Inflammatory macrophage treated with lipopolysaccharide for 4 hours (primary cell): ENCODE measurements at places on chromosomes 6 and 20.

DNA sequence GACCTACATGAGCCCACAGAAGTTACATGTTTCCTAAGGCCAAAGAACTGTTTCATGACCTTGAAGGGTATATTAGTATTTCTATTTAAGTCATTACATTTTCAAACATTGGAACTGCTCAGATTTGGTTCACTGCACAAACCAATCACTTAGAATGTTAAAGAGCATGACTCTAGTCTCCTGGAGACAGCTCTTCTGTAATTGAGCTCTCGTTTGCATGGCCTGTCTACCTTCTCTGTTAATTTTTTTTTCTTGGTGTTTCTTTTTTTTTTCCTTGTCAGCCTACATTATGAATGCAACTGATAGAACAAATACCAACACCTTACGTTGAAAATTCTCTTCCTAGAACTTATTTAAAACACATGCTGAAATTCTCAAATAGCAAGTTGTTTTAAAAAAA is 860.2 kb upstream of the MAP3K7 start:
- DNase-seq, result no peak

GRCh38 chr6:41167173-41167963 is 4.5 kb upstream of the TREM2 start:
- DNase-seq, result no peak

- DNase-seq, result no peak
These were observed 54.5 kb upstream of the RREB1 start for GRCh38 chr6:7053125-7053774.

DNA sequence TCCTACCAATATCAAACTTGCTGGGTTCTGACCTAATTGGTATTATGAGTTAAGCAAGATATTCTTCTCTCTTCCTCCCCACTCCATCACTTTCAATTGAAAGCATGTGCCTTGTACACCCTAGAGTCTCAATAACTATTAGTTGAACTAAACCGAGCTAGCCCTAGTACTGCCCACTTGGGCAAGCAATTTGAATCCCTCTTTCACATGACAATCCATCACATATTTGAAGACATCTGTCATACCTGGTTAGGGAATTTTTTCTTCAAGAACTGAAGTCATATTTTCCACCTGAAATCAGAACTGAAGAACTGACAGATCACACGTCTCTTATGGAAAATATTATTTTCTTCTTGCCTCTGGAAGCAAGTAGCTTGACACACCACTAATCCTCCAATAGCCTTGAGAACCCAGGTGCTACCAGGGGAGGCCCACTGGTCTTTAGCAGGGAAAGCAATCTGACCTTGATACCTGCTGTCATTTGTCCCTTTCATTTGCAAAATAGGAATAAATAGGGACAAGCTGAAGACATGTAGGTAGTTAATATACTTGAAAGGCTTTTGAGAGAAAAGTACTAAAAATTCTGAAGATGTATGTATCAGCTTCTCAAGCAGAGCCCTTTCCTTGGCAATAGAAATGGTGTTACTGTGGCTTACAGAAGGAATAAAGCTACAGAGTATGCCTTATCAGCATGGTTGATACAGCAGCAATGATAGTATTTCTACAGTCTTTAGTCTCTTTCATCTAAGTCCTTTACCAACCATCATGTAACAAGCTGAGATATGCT is 71.4 kb downstream of the GJA10 start:
- DNase-seq, result no peak

DNA sequence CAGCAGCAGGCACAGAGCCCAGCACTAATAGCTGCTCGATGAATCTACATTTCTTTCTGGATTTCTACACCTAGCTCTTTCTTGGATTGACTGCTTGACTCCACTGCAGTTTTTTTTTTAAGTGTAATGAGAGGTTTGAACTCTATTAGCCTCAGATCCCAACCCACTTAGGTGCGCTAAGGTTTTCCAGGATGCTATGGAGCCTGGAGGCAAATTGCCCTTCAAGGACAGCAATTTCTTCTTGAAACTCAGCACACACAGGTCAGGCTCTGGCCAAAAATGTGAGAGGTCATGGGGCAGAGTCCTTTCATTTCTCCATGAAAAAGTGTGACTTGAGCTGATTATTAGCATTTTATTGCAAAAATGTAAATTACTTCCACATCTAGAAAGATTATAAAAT is 52.3 kb upstream of the TIAM2 start:
- DNase-seq, result no peak

DNA sequence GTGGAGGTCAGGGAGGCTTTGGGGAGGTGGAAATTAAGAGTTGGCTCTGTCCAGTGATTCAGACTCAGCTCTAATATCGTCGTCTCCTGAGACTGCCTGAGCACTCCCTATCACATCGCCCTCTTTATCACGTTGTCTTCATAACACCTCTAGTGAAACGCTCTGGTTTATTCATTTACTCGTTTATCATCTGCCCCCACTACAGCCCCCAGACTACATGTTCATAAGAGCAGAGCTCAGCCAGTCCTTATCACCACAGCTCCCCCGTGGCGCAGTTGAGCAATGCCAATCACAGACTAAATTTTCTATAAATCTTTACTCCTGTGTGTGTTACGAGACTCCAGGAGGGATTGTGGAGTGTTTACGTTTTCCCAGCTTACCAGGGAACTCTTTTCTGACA is 316.2 kb downstream of the ADGRB3 start:
- no peak for DNase-seq

DNA sequence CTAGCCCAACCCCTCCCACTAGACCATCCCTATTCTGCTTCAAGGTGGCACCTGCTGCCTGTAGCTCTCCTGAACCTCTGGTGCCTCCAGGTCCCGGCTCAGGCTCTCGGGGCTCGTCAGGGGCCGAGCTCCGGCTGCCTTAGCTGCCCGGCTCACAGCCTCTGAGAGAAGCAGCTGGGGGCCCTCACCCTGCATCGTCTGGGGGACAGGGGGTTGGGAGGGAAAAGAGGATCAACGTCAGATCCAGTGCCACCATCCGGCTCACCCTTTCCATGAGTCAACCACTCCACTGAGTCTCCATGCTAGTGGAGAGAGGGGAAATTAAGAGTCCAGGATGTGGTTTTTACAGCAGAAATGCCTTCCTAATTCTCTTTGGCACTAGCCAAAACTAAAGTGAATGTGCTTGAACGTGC is 13.0 kb downstream of the BAG6 start:
- no peak for DNase-seq

GRCh38 chr6:17971128-17972073 is 16.0 kb downstream of the KIF13A start:
- no peak for DNase-seq

DNA sequence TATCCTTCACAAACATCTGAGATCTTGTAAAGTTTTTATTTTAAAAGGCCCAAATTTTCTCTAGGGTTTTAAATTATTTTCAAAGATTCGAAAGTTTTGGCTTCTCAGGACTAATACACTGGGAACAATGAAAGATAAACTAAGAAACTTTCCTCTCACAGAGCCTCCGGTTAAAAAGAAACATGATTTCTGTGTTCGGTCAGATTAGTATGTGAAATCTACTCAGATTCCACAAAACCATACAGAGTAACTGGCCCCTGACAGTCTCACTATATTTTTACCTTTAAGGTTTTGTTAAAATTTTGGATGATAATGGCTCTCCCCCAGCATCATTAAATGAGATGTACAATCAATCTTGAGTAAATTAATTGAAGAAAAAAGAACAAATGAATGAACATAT is 471.0 kb downstream of the COL12A1 start:
- DNase-seq, result no peak

- DNase-seq, result no peak
These were observed 164.6 kb upstream of the FAM83B start for GRCh38 chr6:54681987-54682386.

- DNase-seq, result peak; percentile 4
These were observed 36.3 kb downstream of the FAM50B start for GRCh38 chr6:3885262-3886036.

DNA sequence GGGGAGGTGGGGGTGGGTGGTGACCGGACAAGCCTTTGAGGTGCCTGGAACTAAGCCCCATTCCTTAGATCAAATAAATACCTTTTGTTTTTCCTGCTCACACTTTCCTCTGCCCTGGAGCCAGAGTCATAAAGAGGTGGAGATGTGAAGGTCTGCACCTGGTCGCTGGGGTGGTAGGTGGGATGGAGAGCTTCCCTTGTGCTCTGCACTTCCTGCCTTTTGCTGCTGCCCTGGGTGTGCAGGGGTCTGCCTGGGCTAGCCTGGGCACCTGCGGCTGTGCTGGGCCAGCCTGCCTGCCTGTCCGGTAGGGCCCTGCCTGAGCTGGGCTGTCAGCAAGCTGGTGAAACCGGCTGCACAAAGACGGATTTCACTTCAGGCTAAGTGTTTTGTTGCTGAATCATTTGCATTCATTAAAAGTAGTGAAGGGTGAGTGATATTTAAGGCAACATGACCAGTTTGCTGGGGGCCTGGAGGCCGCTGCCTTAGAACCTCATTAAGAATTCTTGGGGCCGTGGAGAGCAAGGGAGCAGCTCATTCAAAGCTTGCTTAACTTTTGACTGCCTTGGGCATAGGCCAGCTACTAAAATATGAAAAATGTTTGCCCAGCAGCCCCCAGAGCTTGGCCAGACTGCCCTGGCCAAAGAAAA is 20.5 kb downstream of the PTK7 start:
- DNase-seq, result no peak

GRCh38 chr6:127554435-127555006 is 22.5 kb upstream of the C6orf58 start:
- peak; percentile 13 for DNase-seq

- DNase-seq, result no peak
These were observed 611.9 kb upstream of the MAP3K7 start for GRCh38 chr6:91198588-91199255.

- DNase-seq, result no peak
These were observed 113.3 kb upstream of the EEF1E1 start for GRCh38 chr6:8215631-8216030.

GRCh38 chr6:27130668-27131428 is 116.7 kb upstream of the PRSS16 start:
- DNase-seq, result no peak

DNA sequence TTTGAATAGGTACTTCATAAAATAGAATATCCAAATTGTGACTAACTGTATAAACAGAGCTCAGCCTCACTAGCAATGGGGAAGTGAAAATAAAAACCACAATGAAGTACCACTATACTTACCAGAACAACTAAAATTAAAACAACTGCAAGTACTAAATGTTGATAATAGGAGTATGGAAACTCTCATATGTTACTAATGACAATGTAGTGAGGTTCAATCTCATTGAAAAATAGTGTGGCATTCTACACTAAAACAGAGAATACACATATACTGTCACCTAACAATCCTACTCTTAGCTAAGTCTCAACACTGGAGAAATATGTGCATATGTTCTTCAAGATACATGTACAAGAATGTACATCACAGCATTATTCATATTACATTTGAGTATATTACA is 132.0 kb upstream of the CARMIL1 start:
- DNase-seq, result peak; percentile 49

GRCh38 chr20:9280666-9281065 is 211.8 kb downstream of the PLCB4 start:
- no peak for DNase-seq

GRCh38 chr20:38393259-38393658 is 41.9 kb downstream of the SNHG17 start:
- DNase-seq, result no peak

GRCh38 chr20:47198254-47198671 is 158.2 kb downstream of the ZMYND8 start:
- peak; percentile 1 for DNase-seq

DNA sequence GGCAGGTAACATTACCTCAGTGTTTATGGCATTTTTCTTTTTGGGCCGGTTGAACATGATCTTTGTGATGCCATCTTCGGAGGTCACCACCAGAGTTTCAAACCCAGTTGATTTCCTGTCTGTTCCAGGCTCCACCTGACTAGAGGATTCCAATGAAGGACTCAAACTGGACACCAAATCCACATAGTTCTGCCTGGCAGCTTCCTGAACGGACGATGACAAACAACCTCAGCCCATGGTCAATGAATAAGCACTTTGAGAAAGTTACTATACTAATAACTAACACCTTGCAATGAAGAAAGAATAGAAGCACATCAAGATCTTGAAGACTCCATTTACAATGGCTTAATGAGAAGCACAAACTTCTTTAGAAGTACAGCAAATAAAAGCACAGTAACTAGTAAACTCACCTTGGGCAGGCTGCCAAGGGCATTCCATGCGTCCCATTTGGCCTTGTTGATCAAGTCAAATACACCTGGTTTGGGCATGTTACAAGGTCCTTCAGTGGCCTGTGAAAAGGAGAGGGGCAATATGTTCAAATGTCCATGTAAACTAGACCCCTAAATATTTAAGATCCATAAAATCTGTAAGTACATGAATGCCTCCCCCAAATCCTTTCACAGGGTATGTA is 4.9 kb downstream of the ECI2 start:
- DNase-seq, result no peak

GRCh38 chr6:80641591-80641990 is 535.1 kb downstream of the BCKDHB start:
- no peak for DNase-seq

GRCh38 chr6:168884646-168885086 is 369.0 kb downstream of the THBS2 start:
- peak; percentile 45 for DNase-seq

GRCh38 chr20:21701171-21701876 is 4.1 kb upstream of the PAX1 start:
- no peak for DNase-seq

DNA sequence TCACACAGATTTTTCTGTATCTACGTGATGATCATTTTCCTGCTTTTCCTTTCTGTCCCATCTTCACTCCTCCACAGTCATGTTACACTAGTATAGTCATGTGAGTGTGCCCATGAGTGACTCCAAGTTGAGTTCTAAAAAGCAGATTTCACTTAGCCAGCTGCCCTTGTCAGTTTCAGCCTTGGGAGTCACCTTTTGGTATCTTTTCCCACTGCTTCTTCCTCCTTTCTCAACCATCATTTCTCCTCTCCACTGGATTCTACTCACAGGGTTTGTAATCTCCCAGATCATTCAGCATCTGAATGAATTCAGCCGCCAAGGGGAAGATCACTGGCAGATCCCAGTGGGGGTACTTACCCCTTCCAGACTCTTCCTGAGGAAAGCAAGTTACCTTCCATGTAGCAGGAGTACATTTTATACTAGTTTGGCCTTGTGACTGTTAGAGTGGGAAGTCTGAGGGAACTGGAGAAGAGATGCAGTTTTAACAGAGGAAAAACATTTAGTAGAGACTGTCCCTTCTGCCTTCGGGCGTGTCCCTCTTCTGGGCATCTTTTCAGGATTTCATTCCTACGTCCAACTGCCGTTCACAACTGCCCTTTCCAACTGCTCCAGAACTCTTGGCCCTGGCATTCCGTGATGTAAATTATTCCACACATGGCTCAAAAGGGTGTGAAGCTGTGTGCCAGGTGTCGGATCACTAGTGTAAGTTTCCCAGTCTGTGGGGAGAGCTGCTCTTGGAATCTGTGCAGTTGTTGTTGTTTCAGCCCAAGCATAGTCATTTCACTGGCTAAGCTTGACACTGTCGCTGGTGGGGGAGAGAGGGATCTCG is 38.9 kb downstream of the BICRAL start:
- DNase-seq, result no peak

- no peak for DNase-seq
These were observed 40.1 kb downstream of the TRMT6 start for GRCh38 chr20:5910186-5910585.

DNA sequence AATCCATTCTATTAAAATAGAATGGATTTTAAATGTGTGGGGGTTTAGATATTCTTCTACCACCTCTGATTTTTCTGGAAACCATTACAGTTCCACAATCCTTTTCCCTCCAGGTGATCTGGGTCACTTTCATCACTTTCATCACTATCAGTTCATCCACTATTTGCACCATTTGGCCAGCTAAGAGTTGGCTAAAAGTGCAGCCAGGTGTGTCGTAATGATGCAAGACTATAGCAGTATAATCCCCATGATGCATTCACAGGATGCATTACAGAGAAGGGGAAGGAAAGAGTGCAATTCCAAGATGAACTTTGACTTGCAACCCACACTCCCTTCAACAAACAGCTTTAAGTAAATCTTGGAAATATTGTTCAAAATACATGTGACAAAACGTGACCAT is 4.9 kb downstream of the FUCA2 start:
- no peak for DNase-seq
